ENCODE measurements at places on chromosomes 5 and 9.

- DNase-seq = no peak
Observed at GRCh38 chr9:132575811-132576210, 6.6 kb upstream of the BARHL1 start.

DNA sequence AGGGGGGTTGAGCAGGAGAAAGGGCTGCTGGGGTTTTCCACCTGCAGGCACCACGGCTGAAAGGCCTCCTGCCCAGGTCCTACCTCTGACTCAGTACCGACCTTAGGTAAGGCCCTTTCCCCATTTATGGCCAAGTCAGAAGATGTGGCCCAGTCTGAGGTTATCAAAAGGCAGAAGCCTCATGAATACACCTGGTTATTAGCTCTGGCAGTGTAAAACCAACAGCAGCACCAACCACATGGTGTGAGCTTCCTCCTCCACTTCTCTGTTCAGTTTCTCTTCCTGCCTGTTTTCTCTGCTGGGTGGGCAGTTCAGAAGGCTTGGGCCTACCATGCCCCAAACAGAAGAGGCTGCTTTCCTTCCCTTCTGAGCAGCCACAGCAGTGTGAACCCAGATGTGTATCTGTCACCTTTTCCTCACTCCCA lies 86.9 kb downstream of the UGCG start:
- no peak for DNase-seq

DNA sequence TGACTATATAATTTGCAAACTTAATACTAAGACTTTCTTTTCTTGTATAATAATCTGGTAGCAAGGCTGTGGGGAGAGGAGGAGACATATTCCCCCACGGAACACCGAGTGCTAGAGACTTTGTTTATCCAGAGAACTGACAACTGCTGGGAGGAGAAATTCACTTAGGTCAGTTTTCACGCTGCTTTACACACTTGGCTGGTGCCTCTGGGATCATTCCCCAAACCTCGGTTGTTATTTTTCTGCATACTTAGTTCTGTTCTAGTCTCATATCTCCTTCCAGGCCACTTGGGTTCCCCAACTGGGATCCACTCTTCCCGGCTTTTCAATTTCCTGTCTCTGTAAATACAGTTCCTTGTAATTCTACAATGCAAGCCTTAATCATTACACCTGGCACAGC lies 238.2 kb upstream of the ADAMTS16 start:
- no peak for DNase-seq

DNA sequence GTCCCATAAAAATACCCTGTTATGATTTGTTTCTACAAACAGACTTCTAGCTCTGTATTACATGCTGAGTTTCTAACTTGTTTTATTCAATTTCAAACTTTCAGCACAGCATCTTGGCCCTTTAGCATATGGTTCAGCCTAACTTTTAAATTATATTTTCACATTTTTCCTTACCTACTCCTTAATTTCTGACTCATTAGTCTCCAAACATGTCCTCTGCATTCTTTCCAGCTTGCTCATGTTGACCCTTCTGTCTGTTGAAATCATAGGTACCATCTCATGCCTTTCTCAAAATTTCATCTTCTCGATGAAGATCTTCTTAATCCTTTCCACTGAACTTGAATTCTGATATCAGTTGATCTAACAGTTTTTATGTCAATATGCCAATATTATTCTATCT lies 200.9 kb upstream of the RIOK2 start:
- no peak for DNase-seq

DNA sequence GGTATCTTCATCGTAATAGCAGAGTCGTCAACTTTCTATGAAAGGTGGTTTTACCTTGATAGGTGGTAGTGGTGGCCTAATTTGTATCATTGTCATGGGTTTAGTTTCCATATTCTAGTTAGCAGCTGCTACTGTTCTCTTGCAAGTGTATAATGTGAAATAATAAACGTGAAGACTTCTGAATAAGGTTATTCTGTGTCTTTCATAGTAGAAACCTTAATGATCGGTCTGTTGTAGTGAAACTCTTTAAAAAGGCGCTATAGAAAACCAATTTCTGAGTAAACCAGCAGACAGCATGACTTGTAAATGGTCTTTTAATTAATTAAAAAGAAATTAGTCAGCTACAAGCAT lies 1.6 kb downstream of the SET start:
- DNase-seq = no peak
